ENCODE measurements at places on chromosomes 12 and 14.

GRCh38 chr12:104457746-104458693 is 1.3 kb downstream of the CHST11 start:
- H3K4me3 ChIP-seq = peak overlapping the region; percentile 93
- H3K27me3 ChIP-seq = no peaks in the 10 kb centered on the region
- H3K4me1 ChIP-seq = peaks cover 38% of the 10 kb centered on the region
- no peaks in the 10 kb centered on the region for H3K36me3 ChIP-seq
- H3K27ac ChIP-seq = peak overlapping the region; percentile 85
- no peak for DNase-seq

- H3K4me1 ChIP-seq = no peaks in the 10 kb centered on the region
- no peak overlapping the region for H3K27ac ChIP-seq
- DNase-seq = no peak
- H3K4me3 ChIP-seq = no peak overlapping the region
Measured at GRCh38 chr14:87233806-87234384, 759.1 kb downstream of the GALC start.

DNA sequence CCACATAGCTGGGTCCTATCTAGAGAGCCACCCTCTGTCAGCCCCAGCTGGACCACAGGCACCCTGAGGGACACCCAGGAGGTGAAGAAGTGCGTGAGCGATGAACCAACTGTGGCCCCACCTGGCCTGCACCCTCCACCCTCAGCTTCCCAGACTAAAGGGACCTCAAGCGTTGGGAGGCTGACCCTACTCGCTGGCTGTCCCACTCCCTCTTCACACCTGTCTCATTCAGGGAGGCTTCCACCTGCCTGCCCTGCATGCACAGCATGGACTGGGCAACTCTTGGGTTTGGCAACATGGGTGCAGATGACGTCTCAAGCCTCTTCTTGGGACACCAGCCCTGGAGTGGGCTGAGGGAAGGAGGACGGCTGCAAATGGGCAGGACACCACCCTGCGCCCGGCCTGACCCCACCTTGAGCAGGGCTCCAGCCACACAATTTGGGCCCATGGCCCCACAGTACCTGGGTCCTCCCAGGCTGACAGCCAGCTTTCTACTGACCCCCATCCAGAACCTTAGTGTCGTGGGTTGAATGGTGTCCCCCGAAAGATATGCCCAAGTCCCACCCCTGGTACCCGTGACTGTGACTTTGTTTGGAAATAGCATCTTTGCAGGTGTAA is 2.1 kb downstream of the TMEM179 start:
- no peak overlapping the region for H3K4me3 ChIP-seq
- H3K27ac ChIP-seq = no peak overlapping the region
- no peaks in the 10 kb centered on the region for H3K36me3 ChIP-seq
- no peaks in the 10 kb centered on the region for H3K4me1 ChIP-seq
- no peak for DNase-seq
- H3K27me3 ChIP-seq = peaks cover 5% of the 10 kb centered on the region

DNA sequence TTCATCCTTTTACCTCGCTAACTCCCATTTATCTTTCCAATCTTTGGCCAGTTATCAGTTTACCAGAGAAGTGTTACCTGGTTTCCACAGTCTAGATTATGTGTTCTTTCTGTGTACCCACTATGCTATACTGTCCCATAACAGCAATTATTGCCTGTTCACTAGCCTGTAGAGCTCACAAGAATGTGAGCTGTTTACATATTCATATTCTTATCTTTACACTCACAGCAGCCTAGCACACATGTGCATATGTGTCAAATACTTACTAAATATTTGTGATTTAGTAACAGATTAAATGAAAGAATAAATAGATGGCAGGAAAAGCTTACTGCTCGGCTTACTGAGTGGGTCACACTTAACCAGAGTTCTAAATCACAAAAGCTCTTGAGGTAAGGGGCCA is 97.8 kb downstream of the NOVA1 start:
- H3K36me3 ChIP-seq = no peaks in the 10 kb centered on the region
- no peaks in the 10 kb centered on the region for H3K4me1 ChIP-seq
- no peak for DNase-seq
- H3K27me3 ChIP-seq = no peaks in the 10 kb centered on the region
- H3K4me3 ChIP-seq = no peak overlapping the region
